ENCODE measurements at places on chromosomes 3 and 15.

DNA sequence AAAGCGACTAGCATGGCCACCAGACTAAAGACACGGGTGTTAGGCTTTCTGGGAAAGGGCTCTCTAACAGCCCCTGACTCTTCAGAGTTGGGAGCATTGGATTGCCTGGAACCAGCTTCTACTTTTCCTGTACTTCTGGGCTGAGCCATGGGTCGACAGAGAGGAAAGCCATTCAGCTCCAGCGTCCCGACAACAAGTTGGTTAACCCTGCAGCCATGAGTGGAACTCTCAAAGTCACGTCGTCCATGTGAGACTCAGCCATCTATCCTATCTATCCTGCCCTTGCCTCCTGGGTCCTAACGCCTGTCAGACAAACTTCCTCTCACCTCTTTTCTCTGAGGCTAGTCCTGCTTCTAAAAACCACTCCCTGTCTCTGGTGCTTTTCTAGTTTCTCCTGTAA, 32.6 kb upstream of the TBC1D5 start:
- no peak for DNase-seq

DNA sequence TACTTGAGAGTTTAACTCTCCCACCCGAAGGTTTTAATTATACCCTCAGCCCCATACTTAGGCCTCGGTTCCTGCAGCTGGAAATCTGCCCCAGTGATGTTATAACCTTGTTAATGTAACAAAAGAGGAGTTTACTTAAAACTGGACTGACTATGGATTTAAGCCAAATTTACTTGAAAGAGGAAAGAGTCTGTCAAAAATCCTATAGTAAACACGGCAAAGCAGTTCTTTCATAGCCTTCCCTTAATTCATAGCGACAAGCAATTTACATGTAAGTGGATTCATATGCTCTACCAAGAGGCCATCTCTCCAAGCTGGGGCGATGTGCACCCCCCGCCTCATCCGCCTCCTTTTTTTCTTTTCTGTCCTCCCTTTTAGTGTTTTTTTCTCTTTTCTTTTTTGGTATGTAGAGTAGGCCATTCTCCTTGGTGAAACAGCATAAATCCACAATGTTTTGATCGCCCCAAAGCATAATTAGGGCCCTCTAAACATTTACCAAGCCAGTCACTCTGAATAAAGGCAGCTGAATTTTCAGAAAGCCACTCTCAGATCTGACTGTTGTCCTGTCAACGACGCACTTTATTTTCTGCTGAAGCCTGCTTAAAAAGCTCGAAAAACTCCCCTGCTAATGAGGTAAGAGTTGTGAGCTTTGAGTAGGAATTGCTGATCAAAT, 373.1 kb upstream of the WNT5A start:
- DNase-seq, result no peak

GRCh38 chr3:172155897-172156585, 116.7 kb downstream of the FNDC3B start:
- no peak for DNase-seq

- DNase-seq, result no peak
Observed at GRCh38 chr3:11274566-11275142, 2.5 kb downstream of the ATG7 start.
